Central memory CD4-positive, alpha-beta T cell (primary cell): ENCODE measurements at places on chromosomes 1 and 21.

- no peak for DNase-seq
These were observed 112.0 kb upstream of the LRRC7 start for GRCh38 chr1:69455718-69456117.

DNA sequence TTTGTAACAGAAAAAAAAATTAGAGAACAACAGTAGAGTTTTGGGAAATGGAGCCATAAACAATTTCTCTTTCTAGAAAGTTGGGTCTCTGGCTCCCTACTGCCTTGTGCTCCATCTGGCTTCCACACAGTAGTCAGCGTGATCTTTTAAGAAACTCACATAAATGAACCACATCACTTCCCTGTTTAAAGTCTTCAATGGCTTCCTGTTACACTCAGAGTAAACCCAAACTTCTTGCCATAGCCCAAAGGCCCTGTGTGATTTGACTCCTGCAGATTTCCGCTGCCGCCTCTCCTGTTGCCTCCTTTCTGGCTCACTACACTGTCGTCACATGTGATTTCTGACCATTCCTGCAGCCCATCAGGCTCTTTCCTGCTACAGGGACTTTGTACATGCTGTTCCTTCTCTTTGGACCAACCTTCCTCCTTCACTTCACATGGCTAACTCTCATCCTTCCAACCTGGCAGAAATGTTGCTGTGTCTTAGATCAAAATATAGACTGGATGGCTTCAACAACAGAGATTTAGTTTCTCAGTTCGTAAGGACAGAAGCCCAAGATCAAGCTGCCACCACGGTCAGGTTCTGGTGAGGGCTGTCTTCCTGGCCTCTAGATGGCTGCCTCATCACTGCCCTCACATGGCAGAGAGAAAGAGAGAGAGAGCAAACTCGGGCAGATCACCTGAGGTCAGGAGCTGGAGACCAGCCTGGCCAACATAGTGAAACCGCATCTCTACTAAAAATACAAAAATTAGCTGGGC lies 34.0 kb downstream of the OPRD1 start:
- no peak for DNase-seq

DNA sequence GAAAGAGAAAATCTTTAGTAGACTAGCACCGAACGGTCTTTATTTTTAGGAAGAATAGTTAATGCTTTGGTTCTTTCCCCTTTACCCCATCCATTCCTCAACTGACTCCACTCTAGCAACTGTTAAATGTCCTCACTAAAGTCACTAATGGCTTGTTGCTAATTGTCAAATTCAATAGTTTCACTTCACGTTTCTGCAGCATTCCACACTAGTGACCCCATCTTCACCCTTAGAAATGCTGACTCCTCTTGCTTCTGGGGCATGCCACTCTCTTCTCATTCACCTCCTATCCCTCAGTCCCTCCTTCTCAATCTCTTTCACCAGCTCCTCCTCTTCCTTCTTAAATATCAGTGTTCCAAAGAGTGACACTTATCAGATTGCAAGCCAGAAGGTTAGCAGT lies 19.4 kb upstream of the CADM3 start:
- DNase-seq = no peak

DNA sequence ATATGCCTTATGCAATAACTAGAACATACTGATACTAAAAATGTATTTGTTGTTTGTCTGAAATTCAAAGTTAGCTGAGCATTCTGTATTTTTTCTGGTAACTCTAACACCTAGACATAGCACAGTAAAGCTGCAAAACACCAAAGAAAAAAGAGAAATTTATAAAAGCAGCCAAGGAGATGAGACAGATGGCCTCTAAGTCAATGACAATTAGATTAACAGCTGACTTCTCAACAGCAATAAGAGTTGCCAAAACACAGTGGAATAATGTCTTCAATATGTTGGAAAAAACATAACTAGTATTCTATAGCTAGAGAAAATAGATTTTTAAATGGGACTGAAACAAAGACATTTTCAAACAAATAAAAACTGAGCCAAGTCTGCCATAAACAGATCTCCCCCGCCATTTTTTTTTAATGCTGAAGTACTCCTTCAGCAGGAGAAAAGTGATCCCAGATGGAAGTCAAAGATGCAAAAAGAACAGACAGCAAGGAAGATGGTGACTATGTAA lies 81.3 kb downstream of the SYF2 start:
- DNase-seq = no peak

- DNase-seq = no peak
These were observed 125.4 kb downstream of the EDEM3 start for GRCh38 chr1:184629266-184629665.
